Activated T-helper 1 cell treated with anti-CD3 and anti-CD28 coated beads, Interleukin-12 subunit alpha, Interleukin-12 subunit beta, Interleukin-2, Interleukin-4 antibody, amounts not matched to agents 30 ng/mL and 10 ng/mL and 1 ng/mL, durations not matched to agents 14 hours and 24 hours and 36 hours (primary cell): ENCODE measurements at places on chromosomes 6 and 20. TPM values are rescaled to one million over a fixed set of nuclear protein-coding genes. Genes with fewer than 3 reads are reported as not detected.

DNA sequence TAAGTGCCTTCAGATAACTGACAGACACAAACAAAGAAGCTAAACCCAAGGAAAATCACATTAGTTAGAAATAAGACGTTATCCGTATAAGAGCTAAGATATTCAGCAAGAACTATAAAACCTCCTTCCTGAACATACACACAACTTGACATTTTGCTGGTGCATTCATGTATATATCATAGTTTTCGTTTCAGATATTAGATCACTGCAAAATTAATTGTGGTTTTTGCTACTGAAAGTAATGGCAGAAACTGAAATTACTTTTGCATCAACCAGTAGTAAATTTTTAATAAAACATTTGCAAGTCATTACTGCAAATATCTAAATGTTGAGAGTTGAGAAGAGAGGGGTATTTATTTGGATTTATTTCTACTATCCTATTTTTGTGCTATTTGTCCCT, 26.1 kb upstream of the KCNQ5 start:
- no peak overlapping the region for H3K4me3 ChIP-seq
- H3K4me1 ChIP-seq = no peaks in the 10 kb centered on the region
- peaks cover 8% of the 10 kb centered on the region for H3K27me3 ChIP-seq
- no peak overlapping the region for H3K27ac ChIP-seq

OPRM1 gene
- not detected in 2 replicates for total RNA-seq

TTK gene
- total RNA-seq = 22.4 and 23.5 TPM in 2 replicates

GRCh38 chr6:157656437-157656997, 166.5 kb upstream of the SNX9 start:
- no peaks in the 10 kb centered on the region for H3K4me1 ChIP-seq
- H3K36me3 ChIP-seq = peaks cover 15% of the 10 kb centered on the region
- H3K27me3 ChIP-seq = peaks cover 3% of the 10 kb centered on the region

DNA sequence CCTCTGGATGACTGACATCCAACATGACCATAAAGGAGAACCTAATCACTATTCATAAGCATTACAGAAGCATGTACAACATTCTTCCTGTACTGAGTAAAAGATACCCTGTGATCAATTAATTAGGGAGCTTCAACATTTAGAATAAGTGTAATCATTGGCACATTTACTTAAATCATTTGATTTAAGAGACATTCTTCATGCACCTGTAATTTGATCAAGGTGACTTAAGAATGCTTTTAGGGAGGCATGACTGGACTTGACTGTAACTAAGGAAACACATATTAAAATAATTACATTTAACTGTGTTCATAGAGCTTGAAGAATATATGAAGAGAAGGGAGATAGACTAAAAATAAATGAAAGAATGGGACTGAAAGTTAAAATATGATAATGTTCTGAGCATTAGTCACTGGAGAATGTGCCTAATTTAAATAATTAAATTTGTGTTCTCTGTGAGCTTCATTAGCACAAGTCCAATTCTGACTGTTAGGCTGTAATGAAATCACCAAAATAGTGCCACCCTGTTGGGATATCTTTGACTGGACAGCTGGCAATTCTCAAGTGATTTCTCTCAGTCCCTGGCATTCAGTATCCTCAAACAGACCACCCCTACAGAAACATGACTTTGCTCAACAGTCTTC, 295.5 kb upstream of the ADGRB3 start:
- no peak for DNase-seq
- no peaks in the 10 kb centered on the region for H3K36me3 ChIP-seq
- H3K4me1 ChIP-seq = no peaks in the 10 kb centered on the region

LPIN3 gene
- total RNA-seq = 1.1 and 1.4 TPM in 2 replicates

GNAS-AS1 gene
- 1.4 and 1.7 TPM in 2 replicates for total RNA-seq

STK35 gene
- total RNA-seq = 20.7 and 21.3 TPM in 2 replicates

GRCh38 chr20:32519381-32519730, 65.8 kb downstream of the NOL4L start:
- DNase-seq = no peak
- peaks cover 7% of the 10 kb centered on the region for H3K36me3 ChIP-seq
- H3K4me1 ChIP-seq = peaks cover 28% of the 10 kb centered on the region
- no peak overlapping the region for H3K27ac ChIP-seq
- no peak overlapping the region for H3K4me3 ChIP-seq
- H3K27me3 ChIP-seq = no peaks in the 10 kb centered on the region

GGTLC1 gene
- not detected in 2 replicates for total RNA-seq

RAD21L1 gene
- total RNA-seq = not detected in 2 replicates

TAPBP gene
- total RNA-seq = 264 and 265 TPM in 2 replicates

DTNBP1 gene
- total RNA-seq = 17.2 and 19.2 TPM in 2 replicates
